ENCODE measurements at places on chromosomes 12 and 14.

DNA sequence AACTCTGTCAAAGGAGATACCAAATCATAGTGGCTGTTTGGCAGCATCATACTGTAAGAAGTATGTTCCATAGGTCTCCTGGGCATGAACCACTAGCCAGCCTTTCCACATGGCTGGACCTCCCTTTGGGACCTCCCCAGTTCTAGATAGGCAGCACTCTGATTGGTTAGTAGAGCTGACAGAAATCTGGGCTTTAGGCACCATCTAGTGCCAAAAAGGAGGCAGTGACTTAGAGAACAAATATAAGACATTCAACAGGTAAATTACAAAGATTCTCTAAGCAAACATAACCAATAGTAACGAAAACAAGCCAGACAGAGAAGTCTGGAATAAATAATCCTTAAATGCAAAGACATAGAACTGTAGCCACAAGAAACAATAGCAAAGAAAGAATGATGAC is 148.0 kb upstream of the PDE3A start:
- peak; percentile 49 for DNase-seq

DNA sequence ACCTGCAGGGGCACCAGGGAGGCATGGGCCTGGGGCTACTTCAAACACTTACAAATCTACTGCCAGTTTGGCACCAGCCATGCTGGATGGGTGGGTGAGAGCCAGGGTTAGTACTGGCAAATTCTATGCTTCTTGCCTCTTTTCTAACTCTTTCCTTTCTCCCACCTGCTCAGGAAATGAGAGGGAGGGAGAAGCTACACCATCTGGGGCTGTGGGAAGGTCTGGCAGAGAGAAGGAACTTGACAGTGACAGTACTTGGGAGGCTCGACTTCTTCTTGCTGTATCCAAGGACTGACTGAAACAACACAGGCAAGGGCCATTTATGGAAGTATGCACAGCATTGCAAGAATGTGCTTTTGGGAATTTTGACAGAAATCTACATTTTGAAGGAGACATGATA is 149.6 kb upstream of the DYRK2 start:
- no peak for DNase-seq

- no peak for DNase-seq
Measured at GRCh38 chr12:115661112-115661511, 616.4 kb downstream of the MED13L start.

- no peak for DNase-seq
Measured at GRCh38 chr12:70190262-70191010, 52.8 kb upstream of the CNOT2 start.

DNA sequence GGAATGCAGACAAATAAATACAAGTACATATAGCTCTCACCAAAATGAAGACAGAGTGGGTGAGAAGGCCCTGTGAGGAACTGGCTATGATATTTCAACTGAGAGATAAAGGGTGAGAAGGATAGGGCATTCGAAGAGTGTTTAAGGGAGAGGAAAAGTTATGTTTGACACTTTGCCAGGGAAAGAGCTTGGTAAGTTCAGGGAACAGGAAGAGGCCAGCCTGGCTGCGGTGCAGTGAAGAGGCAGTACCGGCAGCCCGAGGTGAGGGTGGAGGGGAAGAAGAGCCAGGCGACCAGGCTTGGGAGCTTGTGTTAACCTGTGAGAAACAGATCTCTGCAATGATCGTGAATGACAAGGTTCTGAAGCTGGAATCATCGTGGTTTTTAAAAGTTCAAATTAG is 84.7 kb upstream of the RFX4 start:
- DNase-seq, result no peak

DNA sequence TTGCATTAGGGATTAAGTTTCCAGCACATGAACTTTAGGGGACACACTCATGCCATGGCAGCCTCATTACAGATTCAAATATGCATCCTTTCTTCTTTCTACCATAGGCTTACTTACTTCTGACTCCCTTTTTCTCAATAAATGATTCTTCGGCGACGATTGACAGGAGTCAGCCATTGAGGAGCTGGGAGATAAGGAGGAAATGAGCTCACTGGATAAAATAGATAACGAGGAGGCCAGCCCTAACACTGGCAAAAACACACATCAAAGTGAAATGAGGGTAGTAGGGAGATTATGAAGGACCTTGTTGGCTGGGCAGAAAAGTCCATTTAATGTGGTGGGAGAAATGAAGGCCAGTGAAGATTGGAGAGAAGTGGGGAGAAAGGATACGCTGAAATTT is 172.2 kb downstream of the SLC41A2 start:
- DNase-seq, result no peak

DNA sequence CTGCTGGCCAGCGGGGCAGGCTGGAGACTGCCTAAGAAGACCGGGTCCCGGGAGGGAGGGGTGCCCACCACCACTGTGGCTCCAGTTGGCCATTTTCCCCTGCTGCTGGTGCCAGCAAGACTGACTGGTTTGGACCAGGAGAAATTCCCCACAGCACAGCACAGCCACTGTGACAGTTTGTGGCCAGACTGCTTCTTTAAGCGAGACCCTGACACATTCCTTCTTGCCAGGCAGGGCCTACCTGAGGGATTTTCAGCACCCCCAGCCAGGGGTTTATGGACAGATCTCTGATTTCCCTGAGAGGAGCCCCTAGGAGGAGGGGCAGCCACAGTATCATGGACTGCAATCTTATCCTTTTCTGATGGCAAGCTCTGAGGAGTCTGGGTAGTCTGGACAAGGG is 15.5 kb downstream of the GLIPR1L1 start:
- no peak for DNase-seq

DNA sequence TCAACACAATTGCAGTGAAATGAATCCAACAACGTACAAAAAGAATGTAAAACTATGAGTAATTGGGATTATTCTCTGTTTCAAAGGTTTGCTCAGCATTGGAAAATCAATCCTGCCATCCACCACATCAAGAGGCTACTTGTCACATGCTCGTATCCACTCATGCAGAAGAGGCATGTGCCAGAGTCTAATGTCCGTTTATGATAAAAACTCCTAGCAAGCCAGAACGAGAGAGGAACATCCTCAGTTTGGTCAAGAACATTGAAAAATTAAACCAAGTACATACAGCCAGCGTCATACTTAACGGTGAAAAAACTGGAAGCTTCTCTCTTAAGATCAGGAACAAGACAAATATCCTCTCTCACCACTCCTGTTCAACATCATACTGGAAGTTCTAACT is 563.9 kb upstream of the TMEM132C start:
- no peak for DNase-seq

- no peak for DNase-seq
Measured at GRCh38 chr14:88919502-88919901, 95.1 kb downstream of the TTC8 start.

DNA sequence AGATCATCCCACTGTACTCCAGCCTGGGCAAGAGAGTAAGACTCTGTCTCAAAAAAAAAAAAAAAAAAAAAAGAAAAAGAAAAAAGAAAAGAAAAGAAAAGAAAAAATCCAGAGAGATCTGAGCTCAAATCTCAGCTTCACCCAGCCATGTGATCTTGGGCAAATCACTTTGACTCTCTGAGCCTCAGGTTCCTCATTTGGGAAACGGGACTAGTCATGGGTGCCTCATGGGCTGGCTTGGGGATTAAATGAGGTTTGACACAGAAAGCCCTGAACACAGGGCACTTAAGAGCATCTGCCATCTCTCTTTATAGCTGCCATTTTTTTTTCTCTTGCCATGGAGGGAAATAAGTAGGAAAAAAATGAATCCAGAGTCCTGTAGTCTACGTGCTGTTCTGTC is 86.2 kb upstream of the MYL2 start:
- peak; percentile 57 for DNase-seq

GRCh38 chr12:74337951-74338350 is 199.7 kb upstream of the ATXN7L3B start:
- DNase-seq, result no peak

All from inflammatory macrophage (primary cell).